ENCODE measurements at places on chromosomes 16 and 17. TPM values are rescaled to one million over a fixed set of nuclear protein-coding genes. Genes with fewer than 3 reads are reported as not detected.

The MYH11 gene
- total RNA-seq = 8.0 TPM

GRCh38 chr16:27417047-27417671 is 15.2 kb downstream of the IL21R start:
- DNase-seq = no peak

The KRTAP9-1 gene
- total RNA-seq = not detected

DNA sequence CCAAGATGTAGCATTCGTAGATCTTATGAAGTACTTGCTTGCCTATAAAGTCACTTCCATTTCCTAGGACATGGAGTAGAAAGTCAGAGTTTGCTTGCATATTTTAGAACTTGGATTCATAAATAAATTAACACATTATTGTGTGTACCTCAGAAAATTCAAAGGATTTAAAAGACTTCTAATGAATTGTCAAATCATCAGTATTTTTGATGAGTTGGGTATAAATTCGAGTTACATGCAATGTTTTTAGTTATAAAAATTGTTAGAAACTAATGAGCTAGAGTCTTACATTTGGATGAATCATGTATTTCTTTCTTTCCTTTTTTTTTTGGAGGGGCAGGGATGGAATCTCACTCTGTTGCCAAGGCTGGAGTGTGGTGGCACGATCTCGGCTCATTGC is 156.9 kb upstream of the KCNJ16 start:
- DNase-seq = no peak

DNA sequence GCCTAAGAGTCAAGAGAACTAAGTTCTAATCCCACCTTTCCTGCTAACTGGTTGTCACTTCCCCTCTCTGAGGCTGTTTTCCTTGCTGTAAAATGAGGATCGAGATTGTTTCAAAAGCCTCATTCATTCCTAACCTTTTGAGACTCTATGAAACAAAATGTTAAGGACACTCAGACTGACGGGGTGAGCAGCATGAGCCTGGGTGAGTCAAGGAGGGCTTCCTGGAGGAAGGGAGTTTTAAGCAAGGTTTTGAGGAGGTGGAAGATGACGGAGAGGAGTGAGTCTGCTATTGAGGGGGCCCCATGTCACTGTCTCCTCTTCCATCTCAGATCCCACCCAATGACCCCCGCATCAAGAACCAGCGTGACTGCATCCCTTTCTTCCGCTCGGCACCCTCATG is 4.1 kb downstream of the EPX start:
- no peak for DNase-seq

DNA sequence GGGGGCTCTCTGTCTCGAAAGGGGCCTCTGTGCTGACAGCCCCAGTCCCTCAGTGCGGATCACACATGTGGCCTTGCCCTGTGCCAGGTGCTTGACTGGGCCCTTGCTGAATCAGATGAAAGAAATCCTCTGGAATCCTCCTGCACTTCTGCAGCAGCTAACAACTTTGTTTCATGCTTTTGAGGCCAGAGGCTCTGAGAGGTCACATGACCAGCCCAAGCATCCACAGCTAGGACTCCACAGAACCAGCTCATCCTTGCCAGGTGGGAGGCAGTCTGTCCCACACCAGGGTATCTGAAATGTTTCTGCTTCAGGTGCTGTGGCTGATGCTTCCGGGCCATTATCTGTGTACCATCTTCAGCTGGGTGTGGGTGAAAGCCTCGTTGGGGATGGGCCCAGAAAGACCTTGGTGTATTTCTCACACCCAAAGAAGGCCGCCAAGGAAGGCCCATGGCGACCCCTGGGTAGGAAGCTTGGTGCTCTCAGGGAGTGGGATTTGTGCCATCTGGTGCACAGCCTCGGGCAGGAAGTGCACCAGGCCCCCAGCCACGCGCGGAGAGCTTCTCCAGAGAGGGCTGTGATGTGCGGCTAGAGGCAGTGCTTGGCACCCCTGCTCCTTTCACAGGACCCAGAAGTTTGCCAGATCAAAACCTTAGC is 143.8 kb downstream of the CLEC16A start:
- DNase-seq = no peak

The NLRC3 gene
- 1.1 TPM for total RNA-seq

The DNAH3 gene
- total RNA-seq = 1.1 TPM

The KCNH4 gene
- 0.15 TPM for total RNA-seq

GRCh38 chr16:1181404-1182315 is 28.8 kb downstream of the CACNA1H start:
- DNase-seq = no peak

GRCh38 chr17:69434164-69434579 is 19.7 kb downstream of the MAP2K6 start:
- DNase-seq = no peak

- no peak for DNase-seq
These were observed 54.2 kb downstream of the WIPI1 start for GRCh38 chr17:68403122-68403521.

DNA sequence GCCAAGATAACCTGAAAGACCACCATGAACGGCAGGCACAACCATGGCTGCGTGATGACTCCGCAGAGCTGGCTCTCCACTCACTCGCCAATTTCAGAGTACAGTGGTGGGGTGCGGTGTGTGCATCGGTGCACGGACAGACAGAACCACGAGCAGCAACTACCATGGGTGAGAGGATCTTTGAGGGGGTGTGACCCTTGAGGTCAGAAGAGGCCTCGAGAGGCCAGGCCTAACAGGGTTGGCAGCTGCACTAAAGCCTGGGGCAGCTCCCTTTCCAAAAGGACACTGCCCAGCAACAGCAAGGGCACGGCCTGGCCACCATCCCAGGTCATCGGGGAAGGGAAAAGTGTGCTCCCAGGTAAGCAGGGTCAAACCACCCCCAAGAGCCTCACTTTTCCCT is 1.9 kb upstream of the ECI1 start:
- no peak for DNase-seq

DNA sequence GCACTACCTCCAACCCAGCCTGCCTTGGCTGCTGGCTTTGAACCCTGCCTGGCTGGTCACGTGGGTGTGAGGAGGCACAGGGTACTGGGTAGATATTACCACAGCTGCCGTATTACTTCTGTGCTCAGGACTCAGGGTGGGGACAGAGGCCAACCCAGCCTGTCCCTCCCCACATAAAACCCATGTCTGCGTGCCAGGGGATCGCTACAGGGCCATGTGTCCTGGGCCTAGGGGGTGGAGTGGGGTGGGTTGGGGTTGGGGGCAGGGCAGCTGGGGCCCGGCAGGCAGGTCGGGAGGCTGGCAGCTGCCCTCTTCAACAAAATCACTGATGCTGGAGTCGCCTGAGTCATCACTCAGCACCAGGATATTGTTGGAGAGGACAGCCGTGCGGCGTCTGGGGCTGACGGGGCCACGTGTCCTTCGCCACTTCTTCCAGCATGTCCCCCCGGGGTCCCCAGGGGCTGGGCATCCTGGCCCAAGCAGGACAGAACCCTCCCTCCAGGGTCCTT is 39.7 kb upstream of the PVALEF start:
- DNase-seq = no peak

DNA sequence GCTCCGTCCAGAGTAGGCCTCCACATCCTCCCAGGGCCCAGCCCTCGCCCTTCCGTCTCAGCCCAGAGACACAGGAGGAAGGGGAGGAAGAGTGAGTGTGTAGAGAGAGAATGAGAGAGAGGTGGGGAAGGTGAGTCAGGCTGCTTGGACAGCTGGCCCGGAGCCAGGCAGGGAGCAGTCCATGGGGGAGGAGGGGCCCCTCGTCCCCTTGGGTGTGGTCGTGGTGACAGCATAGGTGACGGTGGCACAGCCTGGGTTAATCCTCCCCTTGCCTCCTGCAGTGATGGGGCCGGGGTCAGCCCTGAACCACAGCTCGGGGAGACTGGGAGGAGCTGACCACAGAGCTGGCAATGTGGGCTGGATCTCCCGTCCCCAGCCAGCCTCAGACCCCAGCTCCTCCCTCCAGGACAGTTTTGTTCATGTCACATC is 36.5 kb downstream of the FA2H start:
- no peak for DNase-seq

- DNase-seq = no peak
These were observed 1.6 kb downstream of the FAM117A start for GRCh38 chr17:49762151-49762941.

DNA sequence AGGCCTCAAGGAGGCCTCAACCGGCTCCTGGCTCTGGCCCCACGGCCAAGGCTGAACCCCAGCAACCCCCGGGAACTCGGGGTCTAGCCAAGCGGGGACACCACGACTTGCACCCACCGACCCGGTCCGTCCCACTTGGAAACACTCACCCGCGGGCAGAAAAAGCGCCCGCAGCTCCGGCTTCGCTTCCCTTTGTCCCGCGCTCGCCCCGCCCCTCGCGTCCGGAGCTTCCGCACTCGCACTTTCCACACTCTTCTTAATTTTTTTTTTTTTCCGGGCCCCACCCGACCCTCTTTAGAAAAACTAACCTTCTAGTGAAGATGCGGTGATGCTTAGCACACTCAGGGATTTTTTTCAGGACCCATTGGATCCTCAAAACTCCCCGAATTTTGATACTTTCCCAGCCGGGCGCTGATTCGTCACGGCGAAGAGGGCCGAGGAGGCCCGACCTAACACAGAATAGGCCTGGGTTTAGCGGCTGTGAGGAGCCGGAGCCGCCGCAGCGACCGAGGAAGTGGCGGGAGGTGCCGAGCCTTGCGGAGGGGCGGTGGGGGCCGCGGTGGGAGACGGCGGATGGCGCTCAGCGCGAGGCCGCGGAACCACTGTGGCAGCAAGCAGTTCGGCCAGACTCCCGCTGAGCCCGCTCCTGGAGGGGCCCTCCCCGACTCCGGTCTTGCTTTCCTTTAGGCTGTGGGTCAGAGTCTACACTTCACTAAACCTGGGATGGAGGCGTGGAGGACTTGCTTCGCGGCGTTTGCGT is at the start of gene SMARCE1:
Gene SMARCE1 (minus strand): TSS at position 195 of the 760 bp plus-strand sequence. CDS start 2,016 bp downstream, outside the sequence.
- DNase-seq = peak; percentile 80

The PITPNM3 gene
- total RNA-seq = 0.59 TPM

The RNF43 gene
- total RNA-seq = 6.6 TPM

The AIPL1 gene
- not detected for total RNA-seq

The MYLK3 gene
- 274 TPM for total RNA-seq

DNA sequence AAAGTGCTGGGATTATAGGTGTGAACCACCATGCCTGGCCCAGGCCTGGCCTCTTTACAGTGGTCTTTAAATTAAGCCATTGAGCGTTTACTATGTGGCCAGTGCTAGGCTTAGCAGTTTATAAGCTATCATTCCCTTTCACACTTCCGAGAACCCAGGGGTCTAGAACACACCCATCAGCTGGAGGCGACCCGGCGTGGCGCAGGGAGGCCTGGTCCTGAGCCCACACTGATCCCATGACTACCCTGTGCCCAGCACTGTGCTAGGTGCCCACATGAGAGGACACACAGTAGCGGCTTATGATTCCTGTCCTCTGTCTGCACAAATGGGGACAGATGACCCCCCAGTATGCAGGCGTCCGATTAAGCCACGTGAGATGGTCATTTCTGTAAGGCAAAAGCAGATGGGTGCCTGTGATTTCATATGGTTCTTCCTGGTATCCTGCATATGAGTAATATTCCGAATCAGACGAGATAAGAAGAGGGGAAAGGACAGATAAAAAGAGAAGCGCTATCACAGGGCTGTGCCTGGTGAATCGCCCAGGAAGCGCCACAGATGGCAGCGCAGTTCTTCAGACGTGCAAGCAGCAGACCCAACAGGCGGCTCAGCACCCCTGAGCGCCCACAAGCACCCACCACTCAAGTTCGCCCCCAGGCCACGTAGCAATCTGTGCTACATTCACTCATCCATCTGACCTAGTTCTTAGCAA is 5.3 kb downstream of the OSGIN1 start:
- DNase-seq = no peak

The CRHR1 gene
- not detected for total RNA-seq

GRCh38 chr17:65334406-65334805 is 197.2 kb downstream of the RGS9 start:
- no peak for DNase-seq

GRCh38 chr17:37706446-37706845 is 38.4 kb downstream of the HNF1B start:
- DNase-seq = no peak

- no peak for DNase-seq
These were observed 79.0 kb downstream of the DYNLRB2 start for GRCh38 chr16:80619824-80620223.

- no peak for DNase-seq
These were observed 603 bp upstream of the TMEM95 start for GRCh38 chr17:7354262-7354843.

- DNase-seq = no peak
These were observed 604.7 kb upstream of the SOX9 start for GRCh38 chr17:71516149-71516548.

DNA sequence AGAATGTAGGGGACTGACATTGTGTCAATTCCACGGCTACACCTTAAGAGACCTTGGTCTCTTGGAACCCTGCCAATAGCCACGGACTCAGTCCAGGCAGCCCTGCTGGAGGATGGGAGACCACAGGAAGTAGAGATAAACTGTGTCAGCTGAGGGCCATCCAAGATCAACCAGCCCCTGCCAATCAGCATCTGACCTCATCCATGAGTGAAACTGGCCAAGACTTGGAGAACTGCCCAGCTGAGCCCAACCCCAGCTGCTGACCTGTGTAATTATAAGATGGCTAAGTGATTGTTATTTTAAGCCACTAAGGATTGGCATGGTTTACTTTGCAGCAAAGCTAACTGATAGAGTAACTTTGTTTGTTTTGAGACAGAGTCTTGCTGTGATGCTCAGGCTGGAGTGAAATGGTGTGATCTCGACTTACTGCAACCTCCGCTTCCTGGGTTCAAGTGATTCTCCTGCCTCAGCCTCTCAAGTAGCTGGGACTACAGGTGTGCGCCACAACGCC is 13.3 kb upstream of the YWHAE start:
- peak; percentile 83 for DNase-seq

GRCh38 chr17:750431-751037 is 1.5 kb downstream of the GEMIN4 start:
- no peak for DNase-seq

DNA sequence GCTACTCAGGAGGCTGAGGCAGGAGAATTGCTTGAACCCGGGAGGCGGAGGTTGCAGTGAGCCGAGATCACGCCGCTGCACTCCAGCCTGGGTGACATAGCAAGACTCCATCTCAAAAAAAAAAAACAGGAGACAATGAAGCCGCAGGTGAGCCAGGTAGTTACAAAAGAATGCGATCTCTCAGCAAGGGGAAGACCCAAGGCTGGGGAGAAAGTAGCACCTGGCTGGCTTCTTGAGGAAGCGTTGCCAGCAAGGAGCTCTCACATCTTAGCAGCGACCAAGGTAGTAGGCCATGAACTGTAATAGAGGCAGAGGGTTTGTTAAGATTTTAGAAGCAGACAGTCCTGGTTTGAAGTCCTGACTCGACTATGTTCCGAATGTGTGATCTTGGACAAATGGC is 175.0 kb downstream of the AIPL1 start:
- DNase-seq = no peak

The PRR35 gene
- not detected for total RNA-seq

The TAT gene
- total RNA-seq = not detected

- DNase-seq = no peak
These were observed 47.6 kb downstream of the CPD start for GRCh38 chr17:30426292-30426691.

Data from left ventricle myocardium superior (tissue), 1 donor.